ENCODE measurements at places on chromosomes 5 and 9. TPM values are rescaled to one million over a fixed set of nuclear protein-coding genes. Genes with fewer than 3 reads are reported as not detected.

SLC25A46 gene
- total RNA-seq = 31.1 TPM

NCBP1 gene
- total RNA-seq = 45.3 TPM

TBC1D13 gene
- 35.1 TPM for total RNA-seq

GAPVD1 gene
- total RNA-seq = 53.2 TPM

DRD1 gene
- not detected for total RNA-seq

SLC45A2 gene
- total RNA-seq = not detected

SLC36A2 gene
- total RNA-seq = not detected

C5orf46 gene
- not detected for total RNA-seq

INSL6 gene
- total RNA-seq = not detected

CAMLG gene
- total RNA-seq = 33.3 TPM

TMEM174 gene
- total RNA-seq = not detected

CLPTM1L gene
- total RNA-seq = 116 TPM

SLC36A3 gene
- total RNA-seq = not detected

EGFL7 gene
- total RNA-seq = 1,043 TPM

FCN2 gene
- not detected for total RNA-seq

MED22 gene
- total RNA-seq = 26.7 TPM

CARD9 gene
- total RNA-seq = 0.71 TPM

FSTL4 gene
- total RNA-seq = 0.07 TPM

KCNT1 gene
- total RNA-seq = not detected

QRFP gene
- not detected for total RNA-seq

NREP gene
- total RNA-seq = 96.7 TPM
